Amygdala (tissue), 56 donors: ENCODE measurements at places on chromosomes 13 and 19.

- DNase-seq = no peak
These were observed 2.2 kb upstream of the COLGALT1 start for GRCh38 chr19:17553256-17553655.

DNA sequence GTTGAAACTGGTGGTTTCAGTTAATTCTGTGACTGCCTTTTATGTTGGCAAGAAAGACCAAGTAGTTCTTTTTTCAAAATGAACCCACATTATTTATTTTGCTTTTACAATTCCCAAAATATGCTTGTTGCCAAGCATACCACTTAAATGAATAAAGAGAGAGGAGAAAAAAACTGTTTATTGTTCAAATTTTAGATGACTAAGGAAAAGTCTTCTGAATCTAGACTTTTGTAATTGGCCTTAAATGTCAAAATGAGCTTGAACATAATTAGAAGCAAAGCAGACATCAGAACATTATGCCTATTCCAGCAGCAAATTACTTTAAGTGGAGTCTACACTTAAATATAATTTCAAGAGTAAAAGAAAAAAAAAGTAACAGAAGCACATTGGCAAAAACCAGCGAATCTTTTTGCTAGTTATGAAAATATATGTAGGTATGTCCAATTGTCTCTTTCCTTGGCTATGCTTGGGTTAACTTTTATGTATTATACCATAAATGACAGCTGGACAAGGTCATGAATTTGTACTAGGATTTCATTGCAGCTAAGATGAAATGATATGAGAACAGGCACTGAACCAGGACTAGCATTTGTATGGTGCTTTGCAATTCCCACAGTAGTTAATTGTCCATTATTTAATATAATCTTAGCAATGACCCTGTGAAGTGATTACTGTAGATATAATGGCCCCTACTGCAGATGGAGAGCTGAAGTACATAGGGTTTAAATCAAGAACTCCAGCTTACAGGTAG lies 211.9 kb downstream of the NALCN start:
- DNase-seq = no peak

DNA sequence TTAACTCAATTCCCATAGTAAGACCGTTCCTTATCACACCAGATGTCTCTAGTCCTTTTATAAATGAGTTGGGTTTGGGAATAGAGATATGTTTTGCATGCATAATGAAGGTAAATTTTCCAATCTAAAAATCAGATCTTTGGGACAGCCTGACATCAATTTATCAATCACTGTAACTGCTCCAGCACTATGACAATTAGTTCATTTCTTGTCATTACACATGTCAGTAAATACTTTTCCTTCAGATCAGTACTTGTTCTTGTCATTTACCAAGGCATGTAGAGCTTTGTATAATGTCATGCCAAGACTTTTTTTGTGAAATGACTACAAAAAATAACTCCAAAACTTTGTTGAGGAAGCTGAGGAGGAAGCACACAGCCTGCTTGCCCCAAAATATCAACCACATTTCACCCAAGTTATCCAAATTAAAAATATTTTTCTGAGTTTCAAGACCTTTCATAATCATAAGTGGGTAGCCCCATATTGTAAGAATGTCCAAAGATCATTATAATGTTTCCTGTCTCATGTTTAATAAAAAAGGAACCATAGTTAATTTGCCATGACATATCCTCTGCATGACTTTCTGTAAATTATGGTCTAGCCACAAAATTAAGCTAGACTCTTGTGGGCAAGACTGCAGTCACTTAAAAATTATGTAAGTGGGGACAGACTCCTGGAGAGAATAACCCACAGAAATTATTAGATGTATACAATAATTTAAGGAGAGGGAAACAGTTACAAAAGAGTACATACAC lies 586.8 kb downstream of the TBC1D4 start:
- DNase-seq = no peak

DNA sequence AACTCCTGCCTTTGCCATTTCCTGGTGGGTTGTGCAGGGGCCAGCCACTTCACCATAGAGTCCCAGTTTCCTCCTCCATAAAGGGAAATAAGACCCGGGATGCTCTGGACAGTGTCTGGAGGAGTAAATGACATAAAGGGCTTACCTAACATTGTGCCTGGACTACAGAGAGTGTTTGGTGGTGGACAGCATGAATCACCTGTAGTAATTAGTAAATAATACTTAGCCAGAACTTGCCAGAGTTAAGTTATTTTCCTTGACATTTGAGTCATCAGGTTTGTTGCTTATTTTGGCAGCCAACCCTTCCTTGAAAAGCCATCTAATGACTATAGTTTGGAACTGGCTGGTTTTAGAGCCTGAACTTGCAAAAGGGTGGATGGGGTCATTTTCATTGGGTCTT lies 159.2 kb downstream of the SLC7A1 start:
- DNase-seq = no peak

- DNase-seq = no peak
These were observed 5.4 kb upstream of the ZNF765 start for GRCh38 chr19:53389571-53389970.
